Activated CD4-positive, alpha-beta T cell treated with anti-CD3 and anti-CD28 coated beads, Interleukin-2, amount 50 U/mL, for 4 hours (primary cell): ENCODE measurements at places on chromosomes 2 and 18.

DNA sequence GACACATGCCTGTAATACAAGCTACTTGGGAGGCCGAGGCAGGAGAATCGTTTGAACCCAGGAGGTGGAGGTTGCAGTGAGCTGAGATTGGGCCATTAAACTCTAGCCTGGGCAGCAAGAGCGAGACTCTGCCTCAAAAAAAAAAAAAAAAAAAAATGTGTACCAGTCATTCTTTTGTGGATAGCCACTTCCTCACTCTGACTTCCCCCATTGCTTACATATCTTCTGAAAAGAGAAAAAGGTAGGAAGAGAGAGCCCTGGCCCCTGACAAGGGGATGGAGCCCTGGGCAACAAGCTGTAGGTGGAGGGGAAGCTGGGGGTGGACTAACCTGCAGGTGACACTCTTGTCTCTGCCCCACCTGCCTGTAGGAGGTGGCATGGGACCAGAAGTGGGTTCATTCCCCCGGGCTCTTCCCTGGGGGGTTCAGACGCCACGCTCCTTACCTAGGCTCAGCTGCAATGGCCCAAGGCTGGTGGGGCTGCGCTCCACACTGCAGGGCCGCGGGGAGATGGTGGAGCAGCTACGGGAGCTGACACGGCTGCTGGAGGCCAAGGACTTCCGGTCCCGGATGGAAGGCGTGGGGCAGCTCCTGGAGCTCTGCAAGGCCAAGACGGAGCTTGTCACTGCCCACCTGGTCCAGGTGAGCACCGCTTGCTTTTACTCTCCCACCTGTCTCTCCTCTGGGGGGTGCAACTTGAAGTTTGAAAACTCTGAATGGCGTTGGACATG is 39.1 kb downstream of the PCARE start:
- no peak for DNase-seq

GRCh38 chr2:15914596-15915385 is 25.6 kb upstream of the MYCN start:
- DNase-seq = no peak

- DNase-seq = no peak
Measured at GRCh38 chr2:165833156-165833555, 39.1 kb upstream of the GALNT3 start.

DNA sequence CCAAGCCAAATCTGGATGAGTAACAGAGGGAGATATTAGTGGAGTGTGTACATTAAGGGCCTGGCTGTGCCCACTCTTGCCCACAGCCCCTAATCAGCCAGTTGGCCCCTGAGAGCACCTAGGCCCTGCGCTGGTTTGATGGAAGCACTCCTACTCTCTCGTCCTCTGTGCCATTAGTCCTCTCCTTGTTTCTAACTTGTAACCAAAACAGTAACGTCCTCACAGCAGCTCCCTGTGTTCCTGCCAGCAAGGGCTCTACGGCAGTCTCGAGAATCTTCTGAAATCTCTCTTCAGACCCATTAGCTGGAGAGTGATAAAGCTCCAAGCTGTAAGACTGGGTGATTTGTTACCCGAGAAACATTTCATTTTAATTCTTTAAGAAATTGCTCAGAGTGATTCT is 76.1 kb downstream of the LRRC30 start:
- no peak for DNase-seq

DNA sequence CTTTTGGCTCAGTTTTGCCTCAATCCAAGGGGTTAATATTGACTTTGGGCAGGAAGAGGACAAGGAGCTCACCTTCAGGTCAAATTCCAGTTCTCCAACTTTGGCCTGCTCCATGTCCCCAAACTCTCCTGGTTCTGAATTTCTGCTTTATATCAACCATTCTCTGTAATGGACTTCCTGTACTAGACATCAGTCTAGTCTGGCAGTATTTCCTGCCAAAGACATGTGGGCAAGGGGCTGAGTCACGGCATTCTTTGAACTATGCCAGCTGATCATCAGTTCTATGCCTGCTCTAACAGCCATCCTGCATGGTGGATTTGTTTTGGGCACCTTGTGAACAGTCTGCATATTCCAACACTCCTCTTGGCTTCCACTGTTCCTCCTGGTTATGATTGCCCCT is 199.4 kb downstream of the ZEB2 start:
- DNase-seq = peak; percentile 63

- no peak for DNase-seq
Measured at GRCh38 chr2:54927751-54928615, 122.3 kb downstream of the RTN4 start.

DNA sequence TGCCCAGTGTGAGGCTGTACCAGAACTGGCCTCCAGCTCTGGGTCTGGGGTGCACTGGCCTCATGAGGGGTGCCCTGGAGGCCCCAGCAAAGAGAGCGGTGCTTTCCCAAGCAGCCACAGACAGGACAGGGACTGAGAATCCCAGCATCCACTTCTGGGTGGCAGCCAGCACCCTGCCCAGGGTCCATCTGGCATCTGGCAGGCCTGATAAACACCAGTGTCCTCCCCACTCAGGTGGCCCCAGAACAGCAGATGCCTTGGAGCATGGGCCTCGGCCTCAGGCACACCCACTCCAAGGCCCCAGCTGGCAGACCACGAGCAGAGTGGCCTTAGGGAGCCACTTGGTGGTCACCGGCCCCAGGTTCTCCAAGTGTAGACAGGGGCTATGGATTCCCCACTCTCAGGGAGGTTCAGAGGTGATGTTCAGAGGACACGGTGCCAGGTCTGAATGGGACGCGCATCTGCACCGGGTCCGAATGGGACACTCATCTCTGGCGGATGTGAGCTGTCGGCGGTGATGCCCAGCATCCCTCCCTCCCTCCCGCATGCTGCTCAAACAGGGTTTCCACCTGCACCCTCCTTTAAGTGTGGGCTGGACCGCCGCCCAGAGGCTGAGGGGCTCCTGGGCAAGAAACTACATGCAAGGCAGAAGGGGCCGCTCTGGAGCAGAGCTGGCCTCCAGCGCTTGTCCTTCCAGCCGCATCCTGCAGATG is 82.2 kb upstream of the GPC1 start:
- DNase-seq = no peak

DNA sequence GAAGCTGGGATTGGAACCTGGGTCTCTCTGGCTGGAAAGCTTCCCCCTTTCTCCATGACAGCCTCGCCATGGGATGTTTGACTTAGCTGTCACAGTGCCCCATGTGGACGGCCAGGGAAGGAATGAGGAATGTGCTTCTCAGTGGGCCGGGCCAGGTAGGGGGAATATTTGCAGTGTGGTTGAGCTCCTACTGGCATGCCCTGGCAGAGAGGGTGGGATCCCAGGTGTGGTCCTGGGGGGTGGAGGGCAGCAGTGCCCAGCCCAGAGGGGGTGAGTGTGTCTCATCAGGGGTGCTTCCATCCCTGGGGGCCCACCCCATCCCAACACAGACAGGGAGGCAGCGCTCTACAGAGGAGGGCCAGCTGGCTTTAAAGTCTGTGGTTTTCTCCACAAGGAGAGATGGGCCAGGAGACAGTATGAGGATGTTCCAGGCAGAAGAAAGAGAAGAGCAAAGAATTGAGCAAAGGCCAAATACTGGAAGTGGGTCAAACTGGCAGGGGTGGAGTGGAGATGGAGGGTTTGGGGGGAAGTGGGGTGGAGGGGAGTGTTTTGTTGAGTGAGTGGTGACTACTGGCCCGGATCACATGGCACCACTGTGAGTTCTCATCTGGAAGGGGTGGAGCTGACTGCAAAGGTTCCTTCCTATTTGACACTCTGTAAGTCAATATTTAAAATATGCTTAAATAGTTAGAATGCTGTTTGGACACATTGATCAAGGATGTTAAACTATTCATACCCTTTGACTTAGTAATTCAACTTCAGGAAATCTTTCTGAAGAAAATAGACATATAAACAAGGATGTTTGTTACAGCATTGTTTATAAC is 94.0 kb downstream of the MYCN start:
- no peak for DNase-seq

- no peak for DNase-seq
Measured at GRCh38 chr2:178194600-178195389, 483 bp downstream of the OSBPL6 start.

GRCh38 chr18:22630980-22631379 is 213.3 kb upstream of the CTAGE1 start:
- no peak for DNase-seq

- DNase-seq = no peak
Measured at GRCh38 chr2:219079417-219079816, 18.7 kb upstream of the IHH start.

GRCh38 chr2:226426292-226426736 is 373.3 kb downstream of the IRS1 start:
- DNase-seq = no peak

DNA sequence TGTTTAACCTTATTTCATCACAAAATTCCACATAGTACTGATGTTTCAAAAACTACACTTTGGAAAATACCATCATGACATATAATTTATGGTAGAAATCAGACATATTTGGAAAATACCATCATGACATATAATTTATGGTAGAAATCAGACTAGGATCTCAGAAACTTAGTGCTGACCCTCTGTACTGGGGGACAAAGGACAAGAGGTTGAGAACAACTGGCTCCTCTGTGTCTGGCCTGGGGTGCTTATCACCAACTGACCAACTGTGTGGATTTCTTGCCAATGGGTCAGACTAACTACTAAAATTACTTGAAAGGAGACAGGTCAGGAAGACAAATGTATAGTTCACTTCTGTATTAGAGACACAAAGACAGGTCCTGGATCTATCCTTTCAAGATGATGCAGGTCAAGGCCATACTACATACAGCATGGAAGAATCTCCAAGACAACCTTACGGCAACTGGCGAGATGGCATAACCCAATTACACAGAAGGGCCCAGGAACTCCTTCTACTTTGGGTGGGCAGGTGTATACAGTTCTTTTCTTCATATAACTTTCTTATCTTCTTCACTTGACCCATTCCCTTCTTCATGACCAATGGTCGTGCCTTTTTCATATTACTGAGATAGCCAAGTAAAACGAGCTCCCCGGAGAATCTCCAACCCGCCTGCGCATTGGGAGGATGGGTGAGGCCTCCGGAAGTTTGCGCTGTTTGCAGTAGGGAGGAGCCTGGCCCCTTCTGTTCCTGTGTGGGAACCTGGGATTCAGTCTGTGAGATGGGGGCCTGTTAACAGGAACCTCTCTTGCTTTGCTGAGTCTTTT is 290.5 kb downstream of the AGPS start:
- DNase-seq = no peak
